ENCODE measurements at places on chromosomes 4 and X. TPM values are rescaled to one million over a fixed set of nuclear protein-coding genes. Genes with fewer than 3 reads are reported as not detected.

Gene ACOT9
- 32.6 TPM for total RNA-seq

DNA sequence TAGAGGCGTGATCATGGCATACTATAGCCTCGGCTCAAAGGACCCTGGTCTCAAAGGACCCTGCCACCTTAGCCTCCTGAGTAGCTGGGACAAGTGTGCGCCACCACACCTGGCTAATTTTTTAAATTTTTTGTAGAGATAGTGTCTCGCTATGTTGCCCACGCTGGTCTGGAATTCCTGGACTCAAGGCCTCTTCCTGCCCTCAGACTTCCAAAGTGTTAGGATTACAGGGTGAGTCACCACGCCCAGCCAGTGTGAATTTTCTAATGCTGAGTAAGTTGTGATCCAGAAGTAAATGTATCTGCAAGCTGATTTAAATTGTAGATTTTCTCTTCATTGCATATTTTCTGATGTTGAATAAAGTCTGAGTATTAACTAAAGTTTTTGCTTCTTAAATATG is 2.6 kb upstream of the ZNF674 start:
- peaks cover 25% of the 10 kb centered on the region for H3K36me3 ChIP-seq
- no peak overlapping the region for H3K27ac ChIP-seq
- no peak overlapping the region for H3K4me3 ChIP-seq
- DNase-seq: no peak

Gene BDH2
- total RNA-seq: 40.7 TPM

Gene SAP30
- total RNA-seq: 21.1 TPM

DNA sequence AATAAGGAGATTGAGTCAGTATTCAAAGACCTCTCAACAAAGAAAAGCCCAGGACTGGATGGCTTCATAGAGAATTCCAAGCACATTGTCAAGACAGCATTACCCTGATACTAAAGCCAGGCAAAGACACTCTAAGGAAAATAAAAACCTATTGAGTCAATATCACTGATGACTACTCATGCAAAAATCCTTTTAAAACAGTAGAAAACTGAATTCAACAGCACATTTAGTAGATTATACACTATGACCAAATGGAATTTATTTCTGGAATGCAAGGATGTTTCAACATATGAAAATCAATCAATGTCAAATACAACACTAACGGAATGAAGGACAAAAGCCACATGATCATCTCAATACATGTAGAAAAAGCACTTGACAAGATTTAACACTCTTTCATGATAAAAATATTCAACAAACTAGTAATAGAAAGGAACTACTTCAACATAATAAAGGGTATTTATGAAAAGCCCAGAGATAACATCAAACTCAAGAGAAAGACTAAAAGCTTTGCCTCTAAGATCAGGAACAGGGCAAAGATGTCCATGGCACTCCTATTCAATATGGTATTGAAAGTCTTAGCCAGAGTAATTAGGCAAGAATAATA is 633.3 kb downstream of the ANKRD50 start:
- no peaks in the 10 kb centered on the region for H3K27me3 ChIP-seq
- no peak overlapping the region for H3K4me3 ChIP-seq
- no peak for DNase-seq
- no peaks in the 10 kb centered on the region for H3K4me1 ChIP-seq
- H3K36me3 ChIP-seq: peaks cover 10% of the 10 kb centered on the region

Gene FDCSP
- not detected for total RNA-seq

All from WTC11 (cell line).